ENCODE measurements at places on chromosomes 4 and X.

GRCh38 chrX:43706786-43707370 lies 50.8 kb downstream of the MAOA start:
- no peak for DNase-seq

DNA sequence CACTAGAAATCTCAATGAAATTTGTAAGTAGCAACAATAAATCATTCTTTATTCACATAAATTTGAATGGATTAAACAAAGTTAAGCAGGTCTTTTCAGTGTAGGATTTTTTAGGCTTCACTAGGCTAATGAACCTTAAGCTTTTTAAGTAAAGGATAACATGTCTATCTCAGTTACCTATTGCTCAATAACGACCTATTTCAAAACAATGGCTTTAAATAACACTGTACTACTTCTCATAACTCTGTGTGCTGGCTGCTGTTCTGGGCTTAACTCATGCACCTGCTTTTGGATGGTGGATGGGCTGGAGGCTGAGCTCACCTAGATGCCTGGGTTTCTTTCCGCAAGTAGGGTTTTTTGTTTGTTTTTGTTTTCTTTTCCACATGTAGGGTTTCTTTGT lies 495.0 kb upstream of the SLIT2 start:
- DNase-seq: no peak

DNA sequence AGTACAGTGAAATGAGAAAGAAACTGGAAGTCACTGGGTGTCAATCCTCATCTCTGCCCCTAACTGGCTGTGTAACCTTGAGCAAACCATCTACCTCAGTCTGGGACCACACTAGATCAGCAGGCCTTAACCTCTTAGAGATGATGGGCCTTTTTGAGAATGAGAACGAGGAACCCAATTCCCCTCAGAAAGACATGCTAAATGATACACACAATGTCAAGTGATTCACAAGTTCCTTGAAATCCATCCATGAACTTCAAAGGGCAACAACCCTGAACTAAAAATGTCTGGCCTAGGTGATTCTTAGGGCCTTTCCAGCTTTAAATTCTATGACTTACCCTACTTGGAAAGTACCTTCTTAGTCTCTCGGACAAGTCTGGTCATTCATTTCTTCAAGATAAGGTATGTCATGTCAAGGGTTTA lies 47.4 kb downstream of the ACSL4 start:
- DNase-seq: no peak

GRCh38 chr4:173529477-173530325 lies at the start of gene HAND2:
HAND2 (minus strand) TSS chr4:173530229; CDS start chr4:173529289, 940 bp downstream.
- no peak for DNase-seq

DNA sequence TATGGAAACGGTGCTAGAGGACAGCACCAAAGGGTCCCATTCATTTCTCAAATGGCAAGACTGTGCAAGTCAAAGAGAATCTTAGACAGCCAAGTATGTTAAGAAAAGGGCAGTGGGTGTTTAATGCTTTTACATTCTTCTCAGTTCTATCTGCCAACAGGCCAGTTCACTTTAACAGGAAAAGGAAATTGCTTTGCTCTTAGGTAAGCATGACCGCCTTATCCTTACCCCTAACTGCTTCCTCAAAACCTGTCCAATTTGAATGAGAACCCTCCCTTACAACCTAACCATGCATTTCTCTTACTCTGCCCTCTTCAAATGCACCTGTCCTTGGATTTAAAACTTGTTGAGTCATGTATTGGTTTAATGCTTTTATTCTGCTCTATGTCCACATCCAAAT lies 44.5 kb upstream of the BLTP1 start:
- no peak for DNase-seq

GRCh38 chr4:72312032-72312650 lies 256.9 kb downstream of the ADAMTS3 start:
- peak; percentile 61 for DNase-seq

- no peak for DNase-seq
These were observed 121.2 kb upstream of the STX18 start for GRCh38 chr4:4663028-4663427.

- no peak for DNase-seq
These were observed 8.3 kb upstream of the FGFBP2 start for GRCh38 chr4:15971068-15971801.

DNA sequence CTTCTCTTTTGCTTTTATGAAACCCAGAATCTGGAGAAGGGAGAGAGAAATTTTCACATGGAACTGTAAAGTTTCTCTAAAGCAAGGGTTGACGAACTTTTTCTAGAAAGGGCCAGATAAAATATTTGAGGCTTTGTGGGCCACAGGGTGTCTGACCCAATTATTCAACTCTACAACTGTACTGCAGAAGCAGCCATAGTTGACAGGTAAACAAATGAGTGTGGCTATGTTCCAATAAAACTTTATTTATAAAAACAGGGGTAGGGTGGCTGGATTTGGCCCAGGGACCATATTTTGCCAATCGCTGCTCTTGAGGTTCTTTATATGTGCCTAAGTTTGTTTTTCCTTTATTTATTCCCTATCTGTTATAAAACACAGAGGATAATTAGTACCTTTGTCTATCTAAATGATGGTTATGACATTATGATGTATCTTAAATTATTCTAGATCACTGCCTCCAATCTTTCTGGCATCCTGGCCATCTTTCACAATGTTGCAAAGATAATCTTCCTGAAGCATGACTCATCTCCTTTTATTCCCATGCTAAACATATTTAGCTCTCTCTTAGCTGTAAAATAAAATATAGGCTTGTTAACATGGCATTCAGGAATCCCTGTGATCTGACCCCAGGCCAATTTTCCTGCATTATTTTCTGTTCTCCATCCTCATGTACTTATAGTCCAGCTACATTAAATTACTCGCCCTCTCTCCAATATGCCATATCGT lies 106.8 kb upstream of the CBLL2 start:
- DNase-seq: no peak

DNA sequence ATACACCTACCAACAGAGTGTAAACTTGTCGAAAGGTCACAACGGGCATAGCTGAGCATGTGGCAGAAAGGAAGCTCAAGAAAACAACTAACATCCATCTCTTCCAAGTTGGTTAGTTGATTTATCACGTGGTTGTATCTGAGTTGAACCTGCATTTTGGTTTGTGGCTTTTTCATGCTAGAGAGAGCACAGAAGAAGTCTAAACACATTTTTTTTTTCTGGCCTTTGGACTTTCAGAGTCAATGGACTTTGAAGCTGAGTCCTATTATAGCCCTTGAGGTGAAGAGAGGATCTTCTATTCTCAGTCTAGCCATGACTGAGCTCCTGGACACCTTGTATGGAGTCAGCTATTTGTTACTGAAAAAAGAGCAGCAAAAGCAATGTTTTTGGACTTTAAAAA lies 150.6 kb upstream of the TRPC5 start:
- no peak for DNase-seq

- no peak for DNase-seq
These were observed 68.4 kb downstream of the MAOB start for GRCh38 chrX:43813898-43814297.

DNA sequence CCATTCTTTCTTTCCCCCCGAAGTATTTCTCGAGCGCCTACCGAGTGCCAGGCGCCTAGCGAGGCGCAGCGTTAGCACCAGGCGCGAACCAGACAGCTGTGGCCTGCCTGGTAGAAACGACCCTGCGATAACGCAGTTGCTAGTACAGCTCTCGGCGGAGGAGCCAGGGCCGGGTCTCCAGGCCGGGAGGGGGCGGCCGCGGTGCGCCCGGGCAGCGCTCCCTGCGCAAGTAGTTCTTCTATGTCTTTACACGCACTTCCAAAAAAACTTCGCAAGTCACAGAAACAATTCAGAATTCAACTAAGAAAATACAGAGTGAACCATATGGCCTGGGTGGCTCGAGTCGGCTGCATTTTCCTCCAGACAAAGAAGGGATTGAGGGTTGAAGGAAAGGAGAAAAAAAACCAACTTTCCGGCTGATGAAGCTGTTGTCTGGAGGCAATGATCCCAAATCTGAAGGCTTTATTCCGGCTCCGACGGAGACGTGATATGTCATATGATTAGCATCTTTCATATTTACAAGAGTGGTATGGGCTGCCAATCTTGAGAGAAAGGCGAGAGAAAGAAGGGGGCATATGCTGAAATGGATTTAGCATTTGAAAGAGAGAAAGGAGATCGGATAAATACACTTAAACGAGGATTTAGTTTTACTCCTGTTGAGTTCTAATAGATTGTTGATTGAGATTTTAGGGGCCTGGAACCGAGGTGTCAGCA lies 7.2 kb upstream of the NEUROG2 start:
- no peak for DNase-seq

- no peak for DNase-seq
These were observed 1.8 kb upstream of the DOCK11 start for GRCh38 chrX:118493653-118494297.

GRCh38 chr4:2744576-2745270 lies 11.4 kb downstream of the TNIP2 start:
- no peak for DNase-seq

DNA sequence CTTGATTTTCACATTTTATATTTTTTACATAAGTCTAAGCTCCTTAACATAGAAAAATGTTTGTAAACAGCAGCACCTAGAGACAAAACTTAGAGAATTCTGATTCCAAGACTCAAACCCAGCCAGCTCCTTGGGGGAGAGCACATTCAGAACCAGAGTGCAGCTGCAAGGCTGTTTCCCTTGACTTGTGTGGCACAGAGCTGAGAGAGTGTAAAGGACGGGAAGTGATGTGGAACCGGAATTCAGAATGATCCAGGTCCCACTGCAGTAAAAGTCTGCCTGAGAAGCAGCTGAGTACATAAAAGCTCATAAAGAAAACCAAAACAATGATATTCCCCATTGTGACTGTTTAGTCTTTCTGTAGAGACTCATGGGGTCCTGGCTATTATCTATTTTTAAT lies 713.8 kb downstream of the RAB28 start:
- no peak for DNase-seq

DNA sequence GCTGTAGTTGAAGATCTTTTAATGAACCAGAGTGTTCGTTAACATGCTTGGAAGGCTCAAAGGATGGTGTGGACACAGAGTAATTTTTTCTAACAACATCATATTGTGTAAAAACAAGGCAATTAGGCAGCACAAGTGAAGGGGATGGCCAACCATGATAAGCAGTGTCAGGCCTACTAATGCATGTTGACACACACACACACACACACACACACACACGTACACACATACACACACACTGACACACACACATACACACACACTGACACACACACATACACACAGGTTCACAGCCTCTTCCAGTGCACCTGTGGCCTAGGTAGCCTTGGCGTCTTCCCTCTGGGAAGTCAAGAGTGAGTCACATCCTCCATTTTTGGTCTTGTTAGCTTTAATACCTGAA lies at the start of gene SUPT20HL1:
Gene SUPT20HL1 (plus strand): TSS at position 368 of the 400 bp plus-strand sequence. CDS start 2,122 bp downstream, outside the sequence.
- no peak for DNase-seq

- peak; percentile 55 for DNase-seq
These were observed 42.1 kb upstream of the MAGEA4 start for GRCh38 chrX:151870602-151871001.

DNA sequence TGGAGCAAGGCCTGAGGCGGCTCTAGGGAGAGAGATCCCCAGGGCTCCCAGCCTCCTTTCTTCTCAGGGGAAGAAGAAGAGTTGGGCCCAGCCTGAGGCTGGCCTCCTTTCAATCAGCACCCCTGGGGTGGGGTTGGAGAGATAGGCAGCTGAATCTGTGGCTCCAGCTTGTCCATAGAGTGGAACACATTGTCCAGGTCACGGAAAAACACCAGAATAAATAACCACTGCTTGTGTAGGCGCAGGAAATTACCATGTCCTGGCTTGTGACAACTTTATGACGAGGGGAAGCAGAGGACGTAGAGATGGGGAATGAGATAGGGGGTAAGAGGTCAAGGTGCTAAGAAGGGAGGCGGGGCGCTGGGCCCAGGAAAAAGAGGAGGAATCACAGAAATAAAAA lies 80.8 kb upstream of the EFNB1 start:
- no peak for DNase-seq

GRCh38 chrX:32280921-32281320 lies 930.4 kb downstream of the DMD start:
- no peak for DNase-seq

DNA sequence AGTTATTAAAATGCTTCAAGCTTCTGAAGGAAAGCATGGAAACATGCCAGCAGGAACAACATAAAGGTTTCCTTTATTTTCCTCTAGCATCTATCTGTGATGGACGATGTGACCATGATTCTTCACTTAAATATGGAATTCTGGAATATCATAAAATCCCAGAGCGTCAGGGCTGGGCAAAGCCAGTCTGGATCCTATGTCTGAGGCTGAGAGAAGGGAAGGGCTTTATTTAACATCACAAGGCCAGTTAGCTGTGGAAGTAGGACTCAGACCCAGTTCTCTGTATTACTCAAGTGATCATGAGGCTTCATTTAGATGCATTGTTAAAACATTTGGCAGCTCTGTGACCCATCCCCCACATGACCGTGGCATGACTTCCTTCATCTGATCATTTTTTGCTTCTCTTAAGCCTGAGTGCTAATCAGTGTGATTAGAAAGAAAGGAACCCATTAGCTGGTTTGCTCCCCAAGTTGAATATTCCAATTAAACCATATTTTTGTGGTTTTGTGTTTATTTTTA lies 40.9 kb upstream of the EOLA2 start:
- no peak for DNase-seq

DNA sequence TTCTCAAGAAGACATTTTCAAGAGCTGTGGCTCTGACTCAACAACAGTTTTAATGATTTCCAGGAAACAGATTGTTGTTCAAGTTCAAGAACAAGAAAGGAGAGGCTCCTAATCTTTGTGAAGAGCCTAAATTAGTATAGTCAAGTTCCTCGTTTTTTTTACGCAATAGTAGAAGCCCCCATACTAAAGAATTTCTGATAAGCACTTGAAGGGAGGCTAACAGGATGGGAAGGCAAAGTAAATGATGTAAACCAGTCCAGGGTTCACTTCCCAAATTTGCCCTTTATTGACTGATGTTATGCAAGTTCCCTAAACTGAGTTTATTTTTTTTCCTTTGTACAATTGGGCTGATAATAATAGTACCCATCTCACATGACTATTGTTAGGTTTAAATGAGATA lies 178.2 kb downstream of the RTL9 start:
- no peak for DNase-seq

- no peak for DNase-seq
These were observed 409.3 kb downstream of the FAM47B start for GRCh38 chrX:35351795-35352483.

DNA sequence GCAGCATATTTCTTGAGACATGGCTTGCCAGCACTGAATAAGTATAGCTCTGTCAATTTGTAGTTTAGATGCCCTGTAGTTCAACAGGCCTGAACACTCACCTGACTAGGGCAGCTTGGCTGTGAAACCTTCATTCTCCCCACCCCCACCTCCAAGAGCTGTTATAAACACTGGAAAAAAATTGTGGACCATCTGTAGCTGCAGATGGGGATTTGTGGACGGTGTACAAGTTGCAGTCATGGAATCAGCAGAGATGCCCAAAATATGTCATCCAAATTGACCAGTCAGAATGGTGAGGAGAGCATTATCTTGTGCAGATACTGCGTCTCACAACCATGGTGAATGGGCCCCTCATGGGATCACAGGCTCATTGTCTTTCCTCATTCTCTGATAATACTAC lies 76.2 kb upstream of the PAQR3 start:
- DNase-seq: no peak
